ENCODE measurements at places on chromosomes 3 and 15.
A peak's percentile ranks its signal among the peaks of the same experiment; 100 is the strongest.

DNA sequence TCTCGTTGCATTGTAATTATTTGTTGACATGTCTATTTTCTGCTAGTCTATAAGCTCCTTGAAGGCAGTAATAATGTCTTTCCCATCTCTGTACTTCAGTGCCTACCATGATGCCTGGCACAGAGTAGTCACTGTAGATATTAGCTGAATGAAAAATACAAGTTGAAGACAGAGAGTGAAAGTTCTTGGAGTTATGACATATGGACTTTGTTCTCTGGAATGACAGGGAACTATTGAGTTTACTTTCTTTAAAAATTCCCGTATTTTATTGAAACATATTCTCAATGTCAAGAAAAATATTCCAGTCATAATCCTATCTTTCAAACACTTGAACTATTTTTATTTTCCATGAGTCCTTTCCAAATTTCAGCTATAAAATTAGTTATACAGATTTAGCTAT, 3.0 kb downstream of the BLM start:
- DNase-seq = no peak

GRCh38 chr3:54094926-54095325, 27.4 kb upstream of the CACNA2D3 start:
- DNase-seq = no peak

GRCh38 chr3:65101450-65101849, 413.6 kb upstream of the ADAMTS9 start:
- DNase-seq = no peak

GRCh38 chr3:12865271-12865670, 23.9 kb upstream of the RPL32 start:
- no peak for DNase-seq

DNA sequence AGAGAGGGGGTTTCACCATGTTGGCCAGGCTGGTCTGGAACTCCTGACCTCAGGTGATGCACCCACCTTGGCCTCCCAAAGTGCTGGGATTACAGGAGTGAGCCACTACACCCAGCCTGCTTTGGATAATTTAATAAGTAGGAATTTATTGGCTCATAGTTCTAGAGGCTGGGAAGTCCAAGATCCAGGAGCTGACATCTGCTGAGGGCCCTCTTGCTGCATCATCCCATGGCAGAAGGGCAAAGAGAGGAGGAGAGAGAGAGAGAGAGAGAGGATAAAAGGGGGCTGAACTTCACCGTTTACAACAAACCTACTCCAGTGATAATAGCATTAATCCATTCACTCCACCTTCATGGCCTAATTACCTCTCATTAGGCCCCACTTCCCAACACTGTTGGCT, 62.0 kb upstream of the HES1 start:
- no peak for DNase-seq

DNA sequence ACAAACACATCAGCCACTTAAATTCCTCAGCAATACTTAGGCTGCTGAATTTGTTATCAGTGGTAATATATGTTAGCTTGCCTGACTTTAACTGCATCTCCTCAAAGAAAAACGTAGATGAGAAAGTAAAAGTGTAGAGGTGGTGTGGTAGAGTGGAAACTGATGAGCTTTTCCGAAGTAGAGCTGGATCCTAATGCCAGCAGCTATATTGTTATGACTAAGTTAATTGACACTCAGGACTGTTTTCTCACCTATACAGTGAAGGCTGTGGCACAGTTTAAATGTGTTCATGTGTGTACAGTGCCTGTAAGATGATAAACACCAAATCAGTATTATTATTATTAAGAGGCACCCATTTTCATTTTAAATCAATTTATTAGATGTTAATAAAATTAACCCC, 174.9 kb downstream of the TNIK start:
- DNase-seq = no peak

DNA sequence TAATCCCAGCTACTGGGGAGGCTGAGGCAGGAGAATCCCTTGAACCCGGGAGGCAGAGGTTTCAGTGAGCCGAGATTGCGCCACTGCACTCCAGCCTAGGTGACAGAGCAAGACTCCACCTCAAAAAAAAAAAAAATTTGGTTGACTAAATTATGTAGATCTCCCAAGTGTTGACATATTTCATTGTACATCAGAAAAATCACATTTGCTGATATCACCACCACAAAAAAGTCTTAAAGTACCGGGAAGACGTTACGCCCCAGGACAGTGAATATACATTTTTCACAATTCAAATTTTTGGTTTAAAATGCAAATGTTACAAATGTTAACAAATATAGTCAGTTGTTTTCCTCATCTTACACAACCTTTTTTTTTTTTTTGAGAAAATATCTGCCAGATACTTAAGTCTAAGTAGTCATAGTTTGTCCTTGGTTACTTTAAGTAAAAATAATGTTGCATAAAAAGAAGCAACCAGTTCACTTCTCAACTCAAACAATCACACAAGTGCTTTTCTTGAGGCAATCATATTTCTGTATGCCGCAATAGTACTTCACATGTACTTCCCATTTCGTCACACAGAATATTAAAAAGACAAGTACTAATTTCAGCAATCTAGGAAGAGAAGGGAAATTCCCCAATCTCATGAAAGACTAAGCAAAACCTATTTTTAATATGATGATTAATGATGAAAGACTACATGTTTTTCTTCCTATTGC, 41.0 kb upstream of the TCF12 start:
- DNase-seq = no peak

GRCh38 chr15:101158166-101159095, 93.4 kb downstream of the CHSY1 start:
- DNase-seq = no peak

DNA sequence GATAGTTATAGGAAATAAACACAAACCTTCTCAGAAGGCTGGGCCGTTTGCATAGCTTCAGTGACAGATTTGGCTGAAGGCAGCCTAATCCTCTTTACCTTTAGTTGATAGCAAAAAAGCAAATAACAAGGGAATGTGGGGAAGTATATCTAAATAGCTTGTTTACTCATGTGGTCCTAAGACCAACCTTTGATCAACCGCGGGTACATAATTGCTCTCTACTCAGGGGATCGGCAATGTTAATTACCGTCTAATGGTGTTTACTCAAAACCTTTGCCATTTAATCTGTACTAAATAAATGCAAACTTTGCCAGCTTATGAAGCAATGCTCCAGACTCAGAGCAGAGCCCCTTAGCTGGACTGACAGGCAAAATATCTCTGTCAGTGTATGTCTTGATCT, 51.6 kb downstream of the EIF3J start:
- DNase-seq = no peak

- DNase-seq = no peak
Observed at GRCh38 chr15:23823508-23823907, 136.4 kb upstream of the NDN start.

DNA sequence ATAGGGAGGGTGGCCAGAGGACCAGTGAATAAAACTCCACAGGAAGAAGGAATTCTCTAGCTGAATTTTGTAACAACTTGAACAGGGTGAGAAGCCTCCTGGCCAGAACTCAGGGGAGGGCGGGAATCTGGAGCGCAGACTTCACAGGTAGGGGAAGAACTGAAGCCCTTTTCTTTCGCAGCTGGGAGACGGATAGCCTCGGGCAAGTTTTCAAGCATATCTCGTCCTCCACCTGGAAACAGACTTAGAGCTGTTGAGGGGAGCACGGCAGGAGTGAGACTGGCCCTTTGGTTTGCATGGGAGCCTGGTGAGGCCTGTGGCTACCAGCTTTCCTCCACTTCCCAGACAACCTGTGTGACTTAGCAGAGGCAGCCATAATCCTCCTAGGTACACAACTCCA, 10.9 kb upstream of the RPL39L start:
- no peak for DNase-seq

DNA sequence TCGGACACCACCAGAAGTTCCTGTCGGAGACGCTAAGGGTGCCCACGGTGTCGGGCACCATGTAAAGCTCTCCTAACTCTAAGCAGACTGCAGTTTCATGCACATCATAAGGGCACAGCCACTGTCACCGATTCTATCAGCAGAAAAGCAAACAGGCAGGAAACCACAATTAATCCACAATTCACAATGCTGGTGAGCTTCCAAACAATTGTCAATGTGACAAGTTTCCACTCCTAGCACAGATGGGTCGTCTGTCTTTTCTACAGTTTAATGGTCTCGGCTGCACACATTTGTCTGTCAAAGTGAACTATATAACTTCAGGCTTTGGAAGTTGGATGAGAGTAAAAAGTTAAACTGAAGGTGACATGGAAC, 8.8 kb upstream of the OCA2 start:
- no peak for DNase-seq

DNA sequence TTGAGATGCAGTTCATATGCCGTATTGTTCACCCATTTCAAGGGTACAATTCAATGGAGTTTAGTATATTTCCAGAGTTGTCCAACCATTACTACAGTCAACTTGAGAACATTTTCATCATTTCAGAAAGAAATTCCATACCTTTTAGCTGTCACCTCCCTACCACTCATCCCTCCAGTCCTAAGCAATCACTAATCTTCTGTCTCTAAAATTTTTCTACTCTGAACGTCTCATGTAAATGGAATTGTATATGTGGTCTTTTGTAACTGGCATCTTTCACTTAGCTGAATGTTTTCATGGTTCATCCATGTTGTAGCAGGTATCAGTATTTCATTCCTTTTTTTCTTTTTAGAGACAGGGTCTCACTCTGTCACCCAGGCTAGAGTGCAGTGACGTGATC, 51.1 kb downstream of the CMTM7 start:
- DNase-seq = no peak

- DNase-seq = peak; percentile 60
Observed at GRCh38 chr15:35616498-35617271, 70.7 kb upstream of the DPH6 start.

- no peak for DNase-seq
Observed at GRCh38 chr3:28768439-28768838, 419.8 kb upstream of the AZI2 start.

DNA sequence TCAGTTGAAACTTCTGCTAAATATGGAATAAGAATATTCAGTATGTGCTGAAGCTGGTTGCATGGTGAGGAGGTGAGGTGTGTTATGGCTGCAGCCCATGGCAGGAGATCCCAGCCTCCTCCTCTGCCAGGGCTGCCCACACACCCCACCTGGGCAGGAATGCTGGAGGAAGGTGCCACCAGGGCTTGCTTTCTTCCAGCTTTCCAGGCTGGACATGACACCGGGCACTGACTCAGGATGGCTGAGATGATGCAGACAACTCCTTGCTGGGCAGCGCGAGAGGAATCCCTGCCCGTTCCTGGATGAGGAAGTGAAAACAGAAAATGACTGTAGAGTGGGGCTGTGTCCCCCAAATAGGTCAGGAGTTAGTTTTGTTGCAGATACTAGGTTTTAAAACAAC, 14.1 kb downstream of the GABRG3 start:
- DNase-seq = no peak

GRCh38 chr3:24006-24405, 172.6 kb upstream of the CHL1 start:
- DNase-seq = no peak

DNA sequence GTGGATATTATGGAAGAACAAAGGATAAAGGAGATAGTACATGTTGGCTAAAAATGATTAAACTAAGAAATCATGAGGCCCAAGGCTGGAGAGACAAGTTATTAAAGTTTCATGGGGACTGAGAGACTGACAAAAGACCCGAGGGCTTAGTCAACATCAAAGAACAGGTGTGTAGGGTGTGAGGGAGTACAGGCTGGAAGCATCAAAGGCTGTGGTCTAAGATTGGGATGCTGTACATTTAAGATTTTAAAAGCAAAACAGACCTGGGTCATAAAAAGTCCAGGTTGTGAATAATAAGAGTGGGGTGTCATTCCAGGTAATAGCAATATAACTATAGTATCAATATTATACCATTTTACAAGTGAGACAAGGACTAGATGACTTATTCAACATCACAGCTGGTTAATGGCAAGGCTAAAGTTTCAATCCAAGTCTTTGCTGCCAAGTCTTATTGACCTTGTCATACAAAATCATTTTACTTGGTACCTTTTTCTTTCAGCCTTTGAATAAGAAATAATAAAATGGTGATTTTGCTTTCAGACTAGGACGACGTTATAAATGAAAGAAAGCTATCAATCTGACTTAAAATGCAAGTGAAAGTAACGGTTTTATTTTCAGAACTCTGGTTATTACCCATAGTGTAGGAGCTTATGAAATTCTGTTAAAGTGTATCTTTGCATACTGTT, 211.6 kb downstream of the TNIK start:
- DNase-seq = no peak

- no peak for DNase-seq
Observed at GRCh38 chr3:143445118-143445517, 325.5 kb downstream of the CHST2 start.

GRCh38 chr3:4981294-4981664, 2.0 kb downstream of the BHLHE40 start:
- no peak for DNase-seq

DNA sequence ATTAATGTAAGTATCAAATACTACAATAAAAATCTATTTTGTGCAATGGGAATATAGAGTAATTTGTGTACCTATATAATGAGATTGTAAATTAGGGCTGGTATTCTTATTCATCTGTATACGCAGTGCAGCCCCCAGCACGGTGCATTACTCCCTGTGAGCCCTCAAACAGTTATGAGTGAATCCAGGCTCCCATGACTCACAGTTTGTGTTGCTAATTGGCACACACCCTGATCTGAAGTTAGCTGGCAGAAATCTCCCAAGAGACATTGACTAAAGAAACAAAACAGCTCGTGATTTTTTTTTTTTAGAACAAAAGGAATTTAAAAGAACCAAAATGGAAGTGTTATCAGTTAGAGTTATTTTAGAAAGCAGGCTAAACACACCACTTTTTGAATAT, 15.7 kb downstream of the GK5 start:
- no peak for DNase-seq

DNA sequence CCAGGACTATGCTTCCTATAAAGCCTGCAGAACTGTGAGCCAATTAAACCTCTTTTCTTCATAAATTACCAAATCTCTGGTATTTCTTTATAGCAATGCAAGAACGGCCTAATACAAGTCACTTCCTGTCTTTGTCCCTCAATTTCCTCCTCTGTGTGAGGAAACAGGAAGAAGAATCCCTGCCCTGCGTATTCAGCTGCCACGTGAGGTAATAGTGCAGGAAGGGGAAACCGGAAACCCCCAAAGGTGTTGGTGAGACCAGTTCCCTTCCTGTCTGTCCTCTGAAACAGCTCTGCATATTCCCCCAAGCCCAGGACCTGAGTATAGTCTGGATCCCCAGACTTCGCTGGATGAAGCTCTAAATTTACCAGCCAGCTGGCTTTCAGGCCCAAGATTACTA, 18.1 kb upstream of the PTPN23 start:
- no peak for DNase-seq

GRCh38 chr3:45573591-45573990, 21.0 kb upstream of the LIMD1 start:
- no peak for DNase-seq

DNA sequence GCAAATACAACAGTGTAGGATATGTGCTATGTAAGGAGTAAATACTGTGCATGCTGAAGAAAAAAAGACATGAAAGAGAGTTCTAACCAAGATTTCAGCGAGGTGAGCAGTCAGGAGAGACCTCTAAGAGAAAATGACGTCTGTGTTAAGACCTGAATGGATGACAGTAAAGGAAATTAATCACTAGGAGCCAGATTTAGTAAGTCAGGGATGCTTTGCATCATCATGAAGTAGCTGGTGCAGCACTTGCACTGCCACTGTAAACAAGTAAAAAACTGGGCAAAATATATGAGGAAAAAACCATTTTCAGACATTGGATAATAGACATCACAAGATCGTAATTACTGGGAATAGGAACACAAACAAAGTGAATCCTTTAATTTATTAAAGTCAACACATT, 32.6 kb downstream of the RTP4 start:
- DNase-seq = no peak
